ENCODE measurements at places on chromosomes 5 and 9.

DNA sequence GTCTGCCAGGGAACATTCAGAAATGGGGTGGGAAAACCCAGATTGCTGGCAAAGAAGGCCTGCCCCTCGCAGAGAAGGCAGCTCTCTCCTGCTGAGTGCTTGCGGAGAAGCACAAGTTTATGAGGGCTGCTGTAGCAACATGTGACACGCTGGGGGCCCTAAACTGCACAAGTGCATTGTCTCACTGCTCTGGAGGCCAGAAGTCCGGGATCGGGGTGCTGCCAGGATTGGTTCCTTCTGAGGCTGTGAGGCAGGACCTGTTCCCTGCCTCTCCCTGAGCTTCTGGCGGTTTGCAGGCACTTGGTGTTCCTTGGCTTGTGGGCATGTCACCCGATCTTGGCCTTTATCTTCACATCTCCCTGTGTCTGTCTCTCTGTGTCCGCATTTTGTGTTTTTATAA is 75.6 kb upstream of the NEURL1B start:
- no peaks in the 10 kb centered on the region for H3K4me1 ChIP-seq
- H3K36me3 ChIP-seq, result no peaks in the 10 kb centered on the region
- H3K27ac ChIP-seq, result no peak overlapping the region
- DNase-seq, result no peak
- peaks cover 51% of the 10 kb centered on the region for H3K27me3 ChIP-seq

GRCh38 chr9:88481933-88482332 is 53.0 kb upstream of the NXNL2 start:
- H3K4me1 ChIP-seq, result no peaks in the 10 kb centered on the region
- DNase-seq, result no peak
- H3K4me3 ChIP-seq, result no peak overlapping the region
- no peaks in the 10 kb centered on the region for H3K27me3 ChIP-seq

GRCh38 chr5:171168171-171168570 is 140.9 kb upstream of the TLX3 start:
- no peaks in the 10 kb centered on the region for H3K4me1 ChIP-seq
- H3K4me3 ChIP-seq, result no peak overlapping the region
- no peaks in the 10 kb centered on the region for H3K36me3 ChIP-seq
- no peak overlapping the region for H3K27ac ChIP-seq

GRCh38 chr9:8727191-8727590 is 927.6 kb upstream of the DMAC1 start:
- no peak overlapping the region for H3K4me3 ChIP-seq
- H3K27me3 ChIP-seq, result peaks cover 23% of the 10 kb centered on the region

DNA sequence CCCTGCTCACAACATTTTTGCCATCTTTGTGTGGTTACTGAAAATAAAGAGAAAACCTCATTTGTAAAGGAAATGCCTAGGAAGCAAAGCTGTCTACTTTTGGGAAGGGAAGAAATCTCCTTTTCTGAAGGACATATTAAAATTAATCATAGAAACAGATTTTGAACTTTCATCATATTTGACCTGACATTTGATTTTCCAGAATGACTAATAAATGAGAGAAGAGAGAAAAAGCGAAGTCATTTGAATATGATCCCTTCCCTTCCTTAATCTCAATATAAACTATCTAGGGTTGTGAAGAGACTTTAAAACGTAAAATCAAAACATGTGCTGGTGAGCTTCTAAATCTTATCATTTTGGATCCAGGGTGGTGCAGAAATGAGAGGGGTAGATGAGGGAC is 66.3 kb downstream of the FEM1C start:
- peaks cover 2% of the 10 kb centered on the region for H3K36me3 ChIP-seq
- H3K4me3 ChIP-seq, result no peak overlapping the region
- no peak overlapping the region for H3K27ac ChIP-seq
- H3K4me1 ChIP-seq, result no peaks in the 10 kb centered on the region
- peaks cover 62% of the 10 kb centered on the region for H3K27me3 ChIP-seq

- H3K27ac ChIP-seq, result no peak overlapping the region
- DNase-seq, result no peak
- H3K4me1 ChIP-seq, result peaks cover 8% of the 10 kb centered on the region
- H3K27me3 ChIP-seq, result peaks cover 4% of the 10 kb centered on the region
These were observed 182.5 kb upstream of the NR3C1 start for GRCh38 chr5:143585970-143586369.

DNA sequence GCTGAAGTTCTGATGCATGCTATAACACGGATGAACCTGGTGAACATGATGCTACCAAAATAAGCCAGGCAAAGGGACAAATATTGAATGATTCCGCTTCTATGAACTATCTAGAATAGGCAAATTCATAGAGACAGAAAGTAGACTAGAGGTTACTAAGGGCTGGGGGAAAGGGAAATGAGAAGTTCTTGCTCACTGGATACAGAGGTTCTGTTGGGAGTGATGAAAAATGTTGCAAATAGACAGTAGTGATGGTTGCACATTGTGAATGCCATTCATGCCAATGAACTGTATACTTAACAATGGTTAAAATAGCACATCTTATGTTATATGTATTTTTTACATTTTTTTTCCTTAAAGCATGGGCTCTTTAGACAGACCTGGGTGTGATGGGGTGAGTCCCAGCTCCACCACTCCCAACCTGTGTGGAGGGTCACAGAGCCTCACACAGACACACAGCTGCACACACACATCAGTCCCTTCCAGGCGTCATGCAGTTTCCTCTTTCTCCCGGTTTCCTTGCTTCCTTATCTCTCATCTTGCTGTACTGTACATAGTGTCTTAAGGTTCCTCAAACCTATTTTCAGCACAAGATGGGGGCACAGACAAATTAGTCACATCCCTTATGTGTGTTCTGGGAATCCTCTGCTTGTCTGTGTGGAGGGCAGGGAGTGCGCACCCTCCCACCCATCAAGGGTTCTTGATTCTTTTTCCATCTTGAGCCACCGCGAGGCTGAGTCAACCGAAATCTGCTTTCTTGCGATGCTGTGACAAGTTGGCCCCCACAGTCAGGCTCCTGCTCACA is 192.9 kb downstream of the CRB2 start:
- peaks cover 2% of the 10 kb centered on the region for H3K4me1 ChIP-seq
- no peaks in the 10 kb centered on the region for H3K27me3 ChIP-seq
- no peak for DNase-seq
- H3K27ac ChIP-seq, result no peak overlapping the region

DNA sequence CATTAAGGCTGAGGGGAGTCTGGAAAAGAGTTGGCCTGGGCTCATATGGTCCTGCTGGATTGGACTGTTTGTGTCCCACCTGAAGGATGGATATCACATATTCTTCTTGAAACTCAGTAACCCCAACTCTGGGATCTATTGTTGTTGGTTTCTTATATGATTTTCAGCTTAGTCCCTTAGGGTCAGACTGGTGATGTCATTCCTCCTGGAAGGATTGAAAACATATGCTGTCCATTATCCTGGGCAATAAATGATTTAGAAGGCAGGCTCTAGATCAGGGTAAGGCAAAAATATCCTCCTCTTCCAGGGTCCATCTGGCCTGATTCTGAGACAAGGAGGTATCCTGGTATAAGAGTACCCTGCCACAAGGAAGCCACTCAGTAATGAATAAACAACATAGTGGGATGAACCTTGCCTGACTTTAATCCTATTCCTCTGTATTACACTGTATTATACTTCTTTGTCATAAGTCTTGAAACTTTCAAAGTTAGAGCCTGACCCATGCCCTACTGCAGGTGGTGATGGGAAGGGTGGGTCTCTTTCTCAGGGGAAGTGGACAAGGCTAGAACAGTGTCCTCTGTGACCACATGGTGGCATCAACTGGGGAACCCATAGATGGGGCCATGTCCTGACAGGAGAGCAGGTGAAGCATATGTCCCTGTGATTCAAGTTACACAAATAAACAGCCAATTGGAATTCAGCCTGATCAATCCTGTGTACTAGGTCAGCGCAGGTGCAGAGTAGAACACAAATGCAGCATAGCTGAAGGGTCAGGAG is 454.4 kb upstream of the TRPC7 start:
- H3K27ac ChIP-seq, result no peak overlapping the region
- H3K4me1 ChIP-seq, result no peaks in the 10 kb centered on the region
- no peaks in the 10 kb centered on the region for H3K27me3 ChIP-seq
